ENCODE measurements at places on chromosomes 4 and X. TPM values are rescaled to one million over a fixed set of nuclear protein-coding genes. Genes with fewer than 3 reads are reported as not detected.
A peak's percentile ranks its signal among the peaks of the same experiment; 100 is the strongest.

SMR3A gene
- total RNA-seq: not detected

HTN1 gene
- not detected for total RNA-seq

CLDN22 gene
- total RNA-seq: not detected

GAGE12E gene
- total RNA-seq: not detected

NOX1 gene
- not detected for total RNA-seq

ITIH6 gene
- total RNA-seq: not detected

ADGRG4 gene
- not detected for total RNA-seq

GRCh38 chrX:39470588-39471407, 627.0 kb downstream of the BCOR start:
- DNase-seq: no peak

GRCh38 chr4:531076-531475, 32.1 kb downstream of the PIGG start:
- DNase-seq: no peak

GRCh38 chr4:176189891-176190795, 5.2 kb downstream of the SPATA4 start:
- DNase-seq: no peak

GRCh38 chr4:77413766-77414165, 191.9 kb upstream of the CXCL13 start:
- no peak for DNase-seq

- no peak for DNase-seq
Measured at GRCh38 chr4:15021946-15022345, 19.7 kb downstream of the CPEB2 start.

- DNase-seq: no peak
Measured at GRCh38 chr4:25923745-25924144, 9.7 kb downstream of the SMIM20 start.

- DNase-seq: no peak
Measured at GRCh38 chr4:148210661-148211060, 231.6 kb downstream of the NR3C2 start.

- DNase-seq: no peak
Measured at GRCh38 chr4:128228845-128229795, 58.5 kb downstream of the PGRMC2 start.

DNA sequence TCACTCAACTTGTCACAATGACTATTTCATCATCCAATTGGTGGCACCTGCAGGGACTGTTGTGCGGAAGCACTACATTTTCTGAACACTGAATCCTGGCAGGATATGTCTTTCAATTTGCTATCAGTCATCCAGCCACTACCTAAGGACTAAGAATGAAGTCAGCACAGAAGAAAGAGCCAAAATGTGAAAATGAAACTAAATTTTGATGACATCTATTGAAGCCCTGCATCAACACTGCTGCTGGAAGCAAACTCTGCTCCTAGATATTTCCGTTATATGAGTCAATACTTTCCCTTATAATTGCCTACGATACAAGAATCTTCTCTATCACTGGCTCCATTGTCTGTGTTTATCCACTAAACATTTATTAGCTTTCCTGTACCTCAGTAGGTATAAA, 917.9 kb downstream of the RAPGEF2 start:
- DNase-seq: no peak

GRCh38 chr4:15695729-15696128, 7.1 kb upstream of the BST1 start:
- DNase-seq: no peak

DNA sequence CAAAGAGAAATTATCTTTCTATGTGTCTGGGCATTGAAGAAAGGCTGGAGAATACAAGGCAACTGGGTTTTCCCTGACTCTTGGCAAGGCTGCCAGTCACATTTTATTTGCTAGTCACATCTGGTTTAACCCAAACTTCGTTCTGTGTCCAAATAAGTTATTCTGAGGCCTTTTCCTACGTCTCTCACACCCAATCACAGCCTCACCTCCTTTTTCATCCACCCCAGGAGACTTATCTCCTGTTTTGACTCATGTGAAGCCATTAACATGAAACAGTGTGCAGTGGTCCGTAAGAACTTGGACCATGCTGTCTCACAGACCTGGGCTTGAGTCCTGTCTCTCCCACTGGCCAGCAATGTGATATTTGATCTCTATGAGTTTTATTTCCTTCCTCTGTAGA, 59.3 kb downstream of the CNGA2 start:
- DNase-seq: no peak

DNA sequence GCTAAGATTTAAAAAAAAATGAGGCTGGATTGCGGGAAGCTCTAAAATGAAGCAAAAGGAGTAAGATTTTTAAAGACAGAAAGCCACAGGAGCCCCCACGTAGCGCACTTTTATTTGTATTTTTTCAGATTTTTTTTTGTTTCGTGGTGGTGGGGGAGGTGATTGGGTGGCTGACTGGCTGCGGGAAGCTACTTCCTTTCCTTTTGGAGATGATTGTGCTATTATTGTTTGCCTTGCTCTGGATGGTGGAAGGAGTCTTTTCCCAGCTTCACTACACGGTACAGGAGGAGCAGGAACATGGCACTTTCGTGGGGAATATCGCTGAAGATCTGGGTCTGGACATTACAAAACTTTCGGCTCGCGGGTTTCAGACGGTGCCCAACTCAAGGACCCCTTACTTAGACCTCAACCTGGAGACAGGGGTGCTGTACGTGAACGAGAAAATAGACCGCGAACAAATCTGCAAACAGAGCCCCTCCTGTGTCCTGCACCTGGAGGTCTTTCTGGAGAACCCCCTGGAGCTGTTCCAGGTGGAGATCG, 908 bp downstream of the PCDH10 start:
- no peak for DNase-seq

DNA sequence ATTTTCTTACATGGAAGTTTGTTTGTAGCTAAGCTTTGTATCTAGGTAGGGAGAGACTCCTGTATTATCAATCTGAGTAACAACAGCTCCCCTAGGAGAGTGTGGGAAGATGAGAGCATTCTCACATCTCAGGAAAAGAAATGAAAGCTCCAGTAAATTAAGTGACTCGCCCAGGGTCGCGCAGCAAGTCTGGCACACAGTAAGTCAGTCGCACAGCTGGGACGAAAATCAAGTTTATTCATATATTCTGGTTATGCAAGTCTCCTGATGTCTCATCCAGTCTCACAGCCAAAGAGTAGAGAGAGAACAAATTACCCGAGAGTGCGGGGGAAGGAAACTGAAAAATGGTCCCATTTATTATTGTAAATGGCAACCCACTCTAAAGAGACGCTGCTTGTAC, 216.1 kb downstream of the STK32B start:
- no peak for DNase-seq

- no peak for DNase-seq
Measured at GRCh38 chr4:152424977-152425376, 110.9 kb downstream of the FBXW7 start.

GRCh38 chrX:136193771-136194170, 46.4 kb downstream of the FHL1 start:
- DNase-seq: peak; percentile 67

DNA sequence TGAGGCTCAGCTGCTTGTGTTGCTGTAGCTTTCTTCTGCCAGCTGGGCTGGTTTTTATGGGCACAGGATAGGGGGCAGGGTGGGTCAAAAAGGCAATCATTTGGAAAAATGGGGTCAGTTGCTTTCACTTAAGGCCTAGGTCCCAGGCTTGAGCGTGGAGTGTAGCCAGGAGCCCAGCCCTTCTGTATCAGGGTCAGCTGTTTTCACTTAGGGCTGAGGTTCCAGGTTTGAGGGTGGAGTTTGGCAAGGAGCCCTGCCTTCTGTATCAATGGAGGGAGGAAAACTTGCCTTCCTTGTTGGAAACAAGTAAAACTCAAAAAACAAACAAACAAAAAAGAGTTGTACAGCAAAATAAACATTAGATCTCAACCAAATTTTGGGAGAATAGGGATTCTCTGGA, 37.0 kb upstream of the UGT8 start:
- DNase-seq: no peak

- no peak for DNase-seq
Measured at GRCh38 chr4:12889054-12889453, 595.1 kb downstream of the RAB28 start.

DNA sequence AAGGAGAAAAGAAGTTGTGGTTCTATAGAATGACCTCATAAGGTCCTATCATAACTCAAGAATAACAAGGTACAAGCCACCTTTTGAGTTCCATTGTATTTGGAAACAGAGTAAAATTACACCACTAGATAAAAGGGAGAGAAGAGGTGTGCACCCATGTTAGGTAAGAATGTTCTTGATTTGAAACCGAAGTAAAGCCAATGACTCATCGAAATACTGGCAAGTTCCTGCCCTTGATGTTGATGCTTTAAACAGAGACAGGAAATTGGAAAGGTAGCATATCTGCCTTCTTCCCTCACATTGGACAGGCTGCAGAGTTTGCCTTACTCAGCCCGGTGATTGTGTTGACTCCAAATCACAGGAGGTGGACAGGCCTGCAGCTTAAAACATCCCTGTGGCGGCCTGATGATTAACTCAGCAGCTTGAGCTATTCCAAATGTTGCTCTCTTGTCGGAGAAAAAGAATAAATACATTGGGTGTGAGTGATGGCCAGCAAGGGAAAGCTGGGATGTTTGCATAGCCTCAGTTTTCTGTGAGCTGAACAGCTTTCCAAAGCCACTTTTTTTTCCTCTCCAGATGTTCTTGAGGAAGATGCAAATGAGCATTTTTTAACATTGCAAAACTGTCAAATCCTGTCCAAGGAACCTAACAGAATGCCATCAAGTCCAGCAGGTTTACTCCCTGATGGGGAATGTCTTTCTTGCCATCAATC, 321.1 kb downstream of the NKX6-1 start:
- DNase-seq: no peak

GRCh38 chrX:51494409-51494808, 2.0 kb downstream of the NUDT11 start:
- DNase-seq: no peak

DNA sequence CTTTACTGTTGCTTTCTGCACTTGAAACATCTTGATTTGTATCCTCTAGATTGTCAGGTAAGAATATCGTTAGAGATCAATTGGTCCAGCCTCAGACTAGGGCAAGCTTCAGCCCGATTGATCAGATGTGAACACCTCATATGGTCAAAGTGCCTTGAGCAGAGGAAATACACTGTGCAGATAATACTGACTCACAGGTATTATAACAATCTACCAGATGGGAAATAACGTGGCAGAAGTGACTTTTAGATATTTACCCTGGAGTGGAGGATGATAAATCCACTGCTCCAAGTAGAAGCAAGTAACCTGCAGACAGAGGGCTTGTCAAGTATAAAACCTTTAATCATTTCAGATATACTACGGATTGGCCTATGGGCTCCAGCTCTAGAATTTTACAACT, 17.9 kb downstream of the VEGFC start:
- no peak for DNase-seq

- DNase-seq: peak; percentile 69
Measured at GRCh38 chr4:139416073-139416673, 37.7 kb upstream of the RAB33B start.

- no peak for DNase-seq
Measured at GRCh38 chrX:7074148-7074907, 73.2 kb upstream of the STS start.

DNA sequence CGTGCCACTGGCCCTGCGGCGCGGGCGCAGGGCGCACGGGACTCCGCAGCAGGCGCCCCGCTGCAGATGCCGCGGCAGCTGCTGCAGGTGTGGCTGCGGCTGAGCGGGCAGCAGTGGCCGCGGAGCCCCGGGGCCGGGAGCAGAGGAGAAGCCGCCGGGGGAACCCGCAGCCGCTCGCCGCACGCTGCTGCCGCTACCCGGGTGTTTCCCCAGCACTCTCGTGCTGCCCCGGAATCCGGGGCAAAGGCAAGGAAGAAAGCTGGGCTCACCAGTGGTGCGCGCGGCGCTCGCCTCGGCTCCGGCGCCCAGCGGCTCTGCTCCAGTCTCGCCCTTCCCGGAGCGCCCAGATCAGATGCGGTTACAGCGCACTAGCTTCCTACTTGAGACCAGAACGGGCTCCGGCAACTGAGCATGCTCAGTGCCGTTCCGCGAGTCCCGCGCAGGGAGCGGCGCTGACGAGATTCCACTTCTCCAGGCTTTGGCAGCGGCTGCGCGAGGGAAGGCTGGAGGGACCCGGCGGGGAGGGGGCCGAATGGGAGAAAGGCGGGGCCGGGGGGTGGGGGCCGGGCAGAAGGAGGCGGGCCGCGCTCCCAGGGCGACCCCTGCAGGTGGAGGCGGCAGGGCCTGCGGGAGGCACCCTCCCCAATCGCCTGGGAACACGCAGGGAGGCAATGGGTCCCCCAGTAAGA, at the start of gene APBB2:
APBB2 (minus strand) TSS at position 407 of the 689 bp plus-strand sequence. CDS start 181,288 bp downstream, outside the sequence.
- DNase-seq: no peak

GRCh38 chr4:141501931-141502330, 134.5 kb upstream of the IL15 start:
- DNase-seq: no peak

DNA sequence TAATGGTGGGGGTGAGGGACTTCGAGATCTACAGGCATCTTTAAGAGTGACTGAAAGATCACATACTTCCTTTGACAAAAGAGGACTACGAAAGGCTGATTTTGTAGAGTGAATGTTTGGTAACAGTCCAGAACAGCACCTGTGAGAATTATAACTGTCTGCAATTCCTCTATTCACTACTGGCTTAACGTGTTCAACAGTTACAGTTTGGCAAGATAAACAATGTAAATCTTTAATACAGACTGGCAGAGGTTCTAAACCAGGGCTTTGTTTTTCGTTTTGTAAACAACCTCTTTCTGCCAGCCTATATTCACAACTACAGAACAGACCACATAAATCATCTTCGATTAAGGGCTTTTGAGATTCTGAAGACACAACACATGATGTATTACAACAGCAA, 66.9 kb downstream of the NCAPG start:
- no peak for DNase-seq
